Substantia nigra (tissue), 51 donors: ENCODE measurements at places on chromosomes 12 and 14.

- DNase-seq = no peak
Measured at GRCh38 chr14:91365552-91365951, 52.1 kb downstream of the CCDC88C start.

GRCh38 chr12:34392741-34393085 lies 370.4 kb downstream of the ALG10 start:
- DNase-seq = no peak

DNA sequence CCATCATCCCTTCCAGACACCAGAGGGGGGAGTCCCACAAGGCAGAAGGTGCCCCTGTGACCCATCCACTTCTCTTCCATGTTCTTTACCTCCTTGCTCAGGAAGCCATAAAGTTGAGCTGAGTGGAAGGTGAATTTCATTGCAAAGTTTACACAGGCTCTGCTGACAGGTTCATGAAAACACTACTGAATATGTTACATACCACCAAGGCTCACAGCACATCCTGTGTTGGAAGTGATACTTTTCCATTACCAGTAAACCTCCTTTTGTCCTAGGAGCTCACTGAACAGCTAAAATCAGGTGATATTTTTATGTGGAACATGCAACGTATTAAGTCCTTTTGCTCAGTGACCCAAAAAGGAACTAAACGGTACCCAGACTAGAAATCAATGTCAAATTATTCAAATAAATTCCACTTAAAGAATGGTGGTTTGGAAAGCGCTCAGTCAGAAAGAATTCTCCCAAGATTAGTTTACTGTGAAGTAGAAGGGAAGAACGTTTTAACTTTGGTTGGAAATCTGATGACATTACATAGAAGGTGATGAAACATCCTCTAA lies 196.2 kb upstream of the NUDT4 start:
- no peak for DNase-seq

DNA sequence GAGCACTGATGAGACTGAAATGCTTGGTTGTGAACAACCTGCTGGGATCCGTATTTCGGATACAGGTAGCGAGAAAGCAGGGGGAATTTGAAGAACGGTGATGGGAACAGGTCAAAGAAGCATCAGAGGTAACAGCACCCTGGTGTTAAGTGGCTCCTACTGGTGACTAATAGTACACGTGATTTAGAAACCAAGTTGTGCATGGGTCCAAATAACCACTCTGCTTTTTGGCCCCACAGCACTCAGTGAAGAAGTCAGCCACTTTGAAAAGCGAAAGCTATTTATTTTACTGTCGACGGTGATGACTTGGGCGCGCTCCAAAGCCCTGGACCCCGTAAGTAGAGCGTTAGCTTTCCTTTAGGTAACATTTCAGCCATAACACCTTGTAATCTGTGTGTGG lies 16.7 kb downstream of the AK7 start:
- DNase-seq = no peak
